Activated T-helper 1 cell treated with anti-CD3 and anti-CD28 coated beads, Interleukin-2, amount 50 U/mL, for 16 hours (primary cell): ENCODE measurements at places on chromosomes 2 and 18.

DNA sequence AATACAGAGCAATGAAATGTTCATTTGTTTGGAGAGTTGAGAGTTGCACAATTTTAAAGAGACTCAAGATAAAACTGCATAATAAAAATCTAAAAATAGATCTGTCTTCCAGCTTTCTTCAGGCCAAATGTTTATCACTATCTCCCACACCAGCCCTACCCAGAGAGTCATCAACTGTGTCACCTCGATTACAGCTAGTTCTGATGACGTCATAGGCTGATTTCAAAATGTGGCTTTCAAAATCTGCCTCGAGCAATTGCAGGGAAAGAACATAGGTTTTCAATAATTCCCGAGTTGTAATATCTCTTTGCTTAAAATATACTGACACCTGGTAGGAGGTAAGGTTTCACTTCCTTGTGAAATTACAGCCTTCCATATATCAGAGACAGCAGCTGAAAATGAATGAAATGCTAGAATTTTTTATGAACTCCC, 677.6 kb upstream of the ID2 start:
- DNase-seq, result no peak

- DNase-seq, result no peak
Measured at GRCh38 chr2:111072220-111072871, 48.4 kb upstream of the BCL2L11 start.

DNA sequence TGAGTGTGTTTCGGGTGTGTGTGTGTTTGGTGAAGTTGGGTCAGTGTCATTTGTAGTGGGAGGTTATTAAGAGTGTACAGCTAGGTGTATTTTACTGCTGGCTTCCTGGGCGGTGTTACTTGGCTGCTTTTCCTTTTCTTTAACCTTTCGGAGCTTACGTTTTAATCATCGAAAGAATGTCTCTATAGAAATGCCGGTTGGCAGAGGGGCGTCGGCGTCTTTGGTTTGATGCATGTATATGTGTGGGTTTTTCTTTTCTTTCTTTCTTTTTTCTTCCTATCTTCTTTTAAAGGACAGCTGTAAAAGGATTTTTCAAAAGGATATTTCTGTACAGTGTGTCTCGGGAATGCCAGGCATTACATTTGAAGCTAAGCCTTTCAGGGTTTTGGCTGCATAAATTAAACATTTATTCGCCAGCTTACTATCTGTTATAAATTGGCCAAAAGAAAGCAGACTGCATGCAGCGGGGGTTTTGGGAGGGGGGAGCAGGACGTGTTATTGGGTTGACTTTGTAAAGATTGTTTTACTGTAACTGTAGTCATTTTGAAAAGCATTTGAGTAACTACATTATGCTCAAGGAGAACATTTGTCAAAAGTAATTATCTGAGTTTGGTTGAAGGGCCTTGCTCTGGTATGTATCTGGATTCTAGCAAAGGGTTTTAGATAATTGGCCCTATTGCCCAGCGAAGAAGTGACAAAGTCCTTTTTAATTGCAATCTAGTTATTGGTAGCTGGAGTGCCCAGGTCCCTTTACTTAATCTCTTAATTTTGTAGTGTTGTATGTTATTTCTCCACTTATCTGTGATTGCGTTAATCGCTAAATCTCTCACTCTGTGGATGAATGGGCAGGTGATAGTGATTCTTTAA, 1.6 kb downstream of the ASXL3 start:
- DNase-seq, result no peak

DNA sequence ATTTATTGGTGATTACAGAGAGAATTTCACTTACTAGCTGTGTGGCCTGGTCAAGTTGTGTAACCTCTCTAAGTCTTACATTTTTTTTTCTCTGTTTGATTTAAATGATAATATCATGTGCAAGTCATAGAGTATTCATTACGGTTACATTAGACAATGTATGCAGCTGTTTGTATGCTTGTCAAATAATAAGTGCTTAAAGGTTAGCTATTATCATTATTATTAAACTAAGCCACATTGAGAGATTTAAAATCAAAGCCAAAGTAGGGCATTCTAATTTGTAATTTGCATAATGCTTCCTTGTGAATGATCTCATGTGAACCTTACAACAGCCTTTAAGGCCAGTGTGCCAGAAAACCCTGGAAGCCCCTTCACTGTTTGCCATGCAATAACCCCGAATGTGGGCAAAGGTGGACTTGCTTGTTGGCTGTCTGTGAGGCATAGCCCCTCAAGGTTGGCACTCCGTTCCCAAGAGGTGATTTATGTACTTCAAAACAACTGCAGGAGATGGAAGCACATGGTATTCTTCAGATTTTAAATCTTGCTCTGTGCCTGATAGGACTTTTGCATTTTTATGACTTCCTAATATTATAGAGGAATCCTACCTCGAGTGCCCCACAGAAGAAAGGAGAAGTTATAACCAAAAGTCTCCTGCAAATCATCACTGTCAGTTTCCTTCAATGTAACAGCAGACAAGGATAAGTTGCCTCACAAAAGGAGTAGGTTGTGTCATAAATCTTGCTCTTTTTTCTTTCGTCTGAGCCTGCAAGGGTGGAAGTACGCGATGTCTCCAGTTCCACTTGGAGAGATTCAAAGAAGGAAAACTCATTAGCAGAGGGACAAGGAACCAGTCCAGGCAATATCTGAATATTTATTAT, 272.0 kb downstream of the TGIF1 start:
- no peak for DNase-seq

DNA sequence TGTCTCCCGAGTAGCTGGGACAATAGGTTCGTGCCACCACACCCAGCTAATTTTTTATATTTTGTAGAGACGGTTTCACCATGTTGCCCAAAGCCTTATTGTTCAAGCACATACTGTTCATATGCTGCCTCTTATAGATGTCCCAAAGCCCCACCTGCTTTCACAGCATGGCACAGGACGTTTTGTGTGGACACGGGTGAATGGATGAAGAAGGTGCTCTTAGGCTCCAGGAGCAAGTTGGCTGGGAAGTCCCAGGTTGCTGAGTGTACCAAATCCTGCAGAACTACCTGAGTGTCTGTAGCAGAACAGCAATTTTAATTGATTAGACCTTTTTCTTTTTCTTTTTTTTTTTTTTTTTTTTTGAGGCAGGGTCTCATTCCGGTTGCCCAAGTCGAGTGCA, 10.5 kb upstream of the SAG start:
- no peak for DNase-seq

GRCh38 chr2:220966636-220967035, 605.5 kb downstream of the EPHA4 start:
- no peak for DNase-seq

DNA sequence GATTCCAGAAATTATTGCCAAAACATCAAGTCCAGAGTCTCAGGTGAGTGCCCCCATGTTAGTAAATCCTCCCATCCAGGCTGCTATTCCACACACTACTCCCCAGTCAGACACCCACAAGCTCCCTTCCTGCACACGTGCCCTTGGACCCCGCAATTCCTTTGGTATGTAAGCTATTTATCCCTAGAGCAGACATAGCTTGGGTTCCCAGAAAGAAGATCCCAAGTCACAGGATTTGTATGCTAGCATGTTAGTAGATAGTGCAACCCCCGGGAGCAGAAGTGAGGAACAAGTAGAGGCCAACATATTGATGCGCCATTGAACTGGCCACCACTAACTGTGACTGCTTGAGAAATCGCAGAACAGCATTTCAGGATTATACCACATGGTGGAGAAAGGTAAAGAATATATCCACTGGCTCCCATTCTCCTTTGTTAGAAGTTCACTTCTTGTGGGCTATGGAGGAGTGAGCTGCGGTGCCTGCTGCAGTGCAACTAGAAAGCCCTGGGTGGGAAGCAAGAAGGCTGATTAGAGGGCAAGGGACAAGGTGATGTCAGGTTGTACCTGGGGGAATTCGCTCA, 137.5 kb upstream of the CHAC2 start:
- DNase-seq, result no peak

DNA sequence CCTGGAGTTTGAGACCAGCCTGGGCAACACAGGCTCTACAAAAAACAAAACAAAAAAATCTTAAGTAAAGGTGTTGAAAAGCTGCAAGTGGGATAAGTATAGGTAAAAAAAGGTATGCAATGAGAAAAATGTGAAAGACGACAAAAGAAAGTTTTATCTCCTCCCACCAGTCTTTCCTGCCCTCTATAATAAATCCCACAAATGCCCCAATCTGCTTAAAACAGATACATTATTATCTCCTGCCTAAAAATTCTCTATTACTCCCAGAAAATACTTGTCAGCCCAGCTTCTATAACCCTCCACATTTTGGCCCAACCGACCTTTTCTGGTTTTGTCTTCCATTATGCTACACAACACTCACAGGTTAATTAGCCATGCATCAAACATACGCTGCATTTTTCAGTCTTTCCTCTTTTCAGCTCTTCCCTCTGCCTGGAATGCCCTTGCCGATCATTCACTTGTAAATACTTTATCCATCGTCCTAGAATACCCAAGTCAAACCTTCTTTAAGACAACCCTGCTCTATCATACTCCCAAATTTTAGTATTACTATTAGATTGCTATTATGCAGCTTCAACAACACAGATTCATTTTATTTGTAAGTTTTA, 10.8 kb downstream of the ASXL2 start:
- DNase-seq, result no peak

DNA sequence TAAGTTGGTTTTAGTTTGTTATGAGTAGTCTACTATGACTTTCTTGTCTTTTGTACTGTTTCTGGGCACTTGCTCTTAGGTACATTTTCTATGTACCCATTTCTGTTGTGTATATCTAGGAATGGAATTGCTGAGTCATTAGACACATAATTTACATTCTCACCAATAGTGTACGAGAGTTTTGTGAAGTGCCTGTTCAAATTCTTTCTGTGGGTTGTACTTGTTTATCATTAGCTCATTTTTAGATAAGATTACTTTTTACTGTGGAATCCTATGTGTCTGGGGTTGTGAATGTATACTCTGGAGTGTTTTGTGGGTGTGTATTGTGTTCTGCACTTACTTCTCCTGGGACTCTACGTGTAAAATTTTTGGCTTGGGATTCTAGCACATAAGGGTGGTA, 36.6 kb upstream of the CD28 start:
- no peak for DNase-seq
